Activated CD4-positive, CD25-positive, alpha-beta regulatory T cell (primary cell): ENCODE measurements at places on chromosomes 4 and X.

DNA sequence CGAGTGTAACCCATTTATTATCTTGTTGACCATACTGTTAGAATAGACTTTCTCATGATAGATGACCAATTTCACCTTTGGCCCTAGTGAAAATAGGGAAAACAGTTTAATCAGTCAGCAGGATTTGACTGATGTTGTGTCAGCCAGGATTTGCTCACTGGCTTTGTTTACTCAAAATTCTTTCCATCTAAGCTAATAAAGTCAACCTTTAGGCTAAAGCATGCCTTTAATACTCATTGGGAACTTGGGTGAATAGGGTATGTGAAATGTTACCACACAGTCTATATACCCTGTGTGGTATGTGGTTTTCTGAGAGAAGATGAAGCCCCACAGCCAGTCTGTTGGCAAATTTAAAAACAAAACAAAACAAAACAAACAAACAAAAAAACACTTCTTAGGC is 18.7 kb upstream of the SPANXB1 start:
- no peak for DNase-seq

DNA sequence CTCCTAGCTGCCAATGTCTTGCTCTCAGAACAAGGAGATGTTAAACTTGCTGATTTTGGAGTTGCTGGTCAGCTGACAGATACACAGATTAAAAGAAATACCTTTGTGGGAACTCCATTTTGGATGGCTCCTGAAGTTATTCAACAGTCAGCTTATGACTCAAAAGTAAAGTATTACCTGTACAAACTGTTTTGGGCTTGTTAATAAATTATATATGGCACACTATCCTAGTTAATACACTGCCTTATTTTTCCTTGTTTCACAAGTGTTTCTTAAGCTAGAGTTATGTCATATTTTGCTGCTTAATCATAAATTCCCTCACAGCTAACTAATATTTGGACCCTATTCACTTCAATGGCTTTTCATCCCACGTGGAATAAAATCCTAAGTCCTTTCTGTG is 45.3 kb downstream of the STK26 start:
- DNase-seq = no peak

DNA sequence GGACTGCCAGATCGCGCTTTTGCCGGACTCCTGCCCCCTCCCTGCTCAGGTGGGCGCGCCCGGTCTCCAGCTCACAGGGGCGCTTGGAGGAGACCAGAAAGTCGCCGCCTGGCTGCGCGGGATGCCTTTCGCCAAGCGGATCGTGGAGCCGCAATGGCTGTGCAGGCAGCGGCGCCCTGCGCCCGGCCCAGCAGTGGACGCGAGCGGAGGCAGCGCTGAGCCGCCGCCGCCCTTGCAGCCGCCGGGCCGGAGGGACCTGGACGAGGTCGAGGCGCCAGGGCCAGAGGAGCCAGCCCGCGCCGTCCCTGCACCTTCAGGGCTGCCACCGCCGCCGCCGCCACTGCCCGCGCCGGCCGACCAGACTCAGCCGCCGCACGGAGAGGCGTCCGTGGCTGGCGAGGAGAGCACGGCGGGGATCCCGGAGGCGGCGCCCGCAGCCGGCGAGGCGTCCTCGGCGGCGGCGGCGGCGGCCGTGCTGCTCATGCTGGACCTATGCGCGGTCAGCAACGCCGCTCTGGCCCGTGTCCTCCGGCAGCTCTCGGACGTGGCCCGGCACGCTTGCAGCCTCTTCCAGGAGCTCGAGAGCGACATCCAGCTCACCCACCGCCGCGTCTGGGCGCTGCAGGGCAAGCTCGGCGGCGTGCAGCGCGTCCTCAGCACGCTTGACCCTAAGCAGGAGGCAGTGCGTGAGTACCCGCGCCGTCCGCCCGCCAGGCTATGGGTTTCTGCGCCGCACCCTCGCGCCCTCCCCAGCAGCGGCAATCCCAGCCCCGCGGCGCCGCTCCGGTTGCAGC is 834 bp downstream of the NHS start:
- DNase-seq = no peak

DNA sequence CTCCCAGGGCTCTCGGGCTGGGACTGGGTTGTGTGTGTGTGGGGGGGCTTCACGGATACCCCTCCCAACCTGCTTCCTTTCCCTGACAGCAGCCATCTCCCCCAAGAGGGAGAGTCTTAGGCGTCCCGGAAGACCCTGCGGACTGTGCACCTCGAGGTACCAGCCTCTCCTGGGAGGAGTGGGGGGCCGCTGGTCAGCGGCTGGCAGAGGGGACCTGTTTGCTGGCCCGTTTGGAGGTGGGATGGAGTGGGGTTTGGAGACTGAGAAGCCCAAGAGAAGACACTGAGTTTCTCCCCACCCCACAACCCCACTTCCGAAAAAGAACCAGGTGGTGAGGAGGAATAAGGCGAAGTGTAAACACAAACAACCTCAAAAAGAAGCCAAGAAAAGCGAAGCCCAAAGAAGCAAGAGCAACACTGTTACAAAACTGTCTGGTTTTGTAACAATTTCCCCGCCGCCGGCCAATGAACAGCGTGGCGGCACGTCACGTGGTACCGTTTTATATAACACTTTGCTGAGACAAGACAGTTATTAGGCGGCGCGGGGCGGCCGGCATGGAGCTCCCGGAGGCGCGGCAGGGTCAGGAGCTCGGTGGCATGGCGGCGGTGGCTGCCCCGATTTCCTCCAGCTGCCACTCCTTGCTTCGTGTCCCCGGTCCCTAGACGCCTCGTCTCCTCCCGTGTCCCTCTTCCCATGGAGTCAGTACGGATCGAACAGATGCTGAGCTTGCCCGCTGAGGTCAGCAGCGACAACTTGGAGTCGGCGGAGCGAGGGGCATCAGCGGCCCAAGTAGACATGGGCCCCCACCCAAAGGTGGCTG is at the start of gene LONRF3:
TSS of gene LONRF3 (plus strand) at position 531 of the 820 bp plus-strand sequence. CDS start at position 694, 163 bp downstream.
- peak; percentile 3 for DNase-seq

GRCh38 chrX:11724122-11725017 is 33.7 kb upstream of the MSL3 start:
- DNase-seq = no peak

- no peak for DNase-seq
These were observed 50.0 kb downstream of the NOP14 start for GRCh38 chr4:2913168-2913567.

DNA sequence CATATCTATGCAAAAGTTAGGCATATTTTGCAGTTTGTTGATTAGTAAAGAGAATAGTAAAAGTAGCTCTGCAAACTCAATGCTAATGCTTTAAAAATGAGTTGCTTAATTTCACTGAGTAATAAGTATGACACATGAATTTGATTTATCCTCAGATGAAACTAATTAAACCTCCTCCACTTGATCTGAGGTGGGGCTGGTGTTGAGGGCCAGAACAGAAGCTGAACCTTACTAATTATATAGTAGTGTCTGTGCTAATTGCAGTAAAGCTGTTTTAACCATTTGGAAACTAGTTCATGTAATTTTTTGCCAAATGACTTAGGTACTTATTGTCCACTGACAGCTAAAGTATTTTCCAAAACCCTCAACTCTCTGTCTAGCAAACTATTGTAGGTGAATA is 7.7 kb upstream of the PGAM4 start:
- no peak for DNase-seq

DNA sequence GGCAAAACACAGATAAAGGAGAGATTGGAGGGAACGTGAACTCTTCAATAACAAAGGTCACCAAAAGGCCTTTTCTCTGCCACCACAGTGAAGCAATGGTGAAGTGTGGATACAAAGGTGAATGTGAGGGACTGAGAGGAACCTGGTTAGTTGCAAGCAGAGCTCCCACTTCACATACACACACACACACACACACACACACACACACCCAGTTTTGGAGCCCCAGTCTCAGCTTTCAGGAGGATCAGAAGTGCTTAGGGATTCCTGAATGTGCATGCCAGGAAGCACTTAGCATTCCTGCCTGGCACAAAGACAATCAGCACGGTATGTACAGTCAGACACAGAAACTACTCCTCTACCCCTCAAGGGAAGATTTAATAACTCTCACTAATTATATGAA is 71.5 kb downstream of the ARHGEF9 start:
- DNase-seq = no peak

- DNase-seq = no peak
These were observed 33.6 kb upstream of the GTPBP6 start for GRCh38 chrX:352181-352580.

DNA sequence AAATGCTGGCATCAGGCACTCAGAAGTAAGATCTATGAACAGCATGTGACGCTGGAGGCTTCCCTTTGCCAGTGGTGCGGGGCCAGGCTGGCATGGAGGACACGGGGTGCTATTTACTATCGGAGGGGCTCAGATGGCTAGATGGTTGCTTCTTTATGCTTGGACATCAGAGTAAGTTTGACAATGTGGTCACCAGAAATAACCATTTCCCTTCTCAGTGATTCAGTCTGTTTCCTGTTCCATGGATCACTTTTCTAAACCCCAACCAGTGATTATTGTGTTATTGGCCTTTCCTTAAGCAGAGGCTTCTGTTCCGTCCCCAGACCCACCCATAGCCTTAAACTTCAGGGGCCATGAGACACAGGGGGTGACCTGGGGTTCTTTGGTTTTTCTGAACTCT is 55.4 kb upstream of the DHX15 start:
- no peak for DNase-seq

- DNase-seq = no peak
These were observed 276.6 kb downstream of the CCSER1 start for GRCh38 chr4:90403781-90404180.

- no peak for DNase-seq
These were observed 36.6 kb downstream of the MAGEE2 start for GRCh38 chrX:75748431-75748830.

DNA sequence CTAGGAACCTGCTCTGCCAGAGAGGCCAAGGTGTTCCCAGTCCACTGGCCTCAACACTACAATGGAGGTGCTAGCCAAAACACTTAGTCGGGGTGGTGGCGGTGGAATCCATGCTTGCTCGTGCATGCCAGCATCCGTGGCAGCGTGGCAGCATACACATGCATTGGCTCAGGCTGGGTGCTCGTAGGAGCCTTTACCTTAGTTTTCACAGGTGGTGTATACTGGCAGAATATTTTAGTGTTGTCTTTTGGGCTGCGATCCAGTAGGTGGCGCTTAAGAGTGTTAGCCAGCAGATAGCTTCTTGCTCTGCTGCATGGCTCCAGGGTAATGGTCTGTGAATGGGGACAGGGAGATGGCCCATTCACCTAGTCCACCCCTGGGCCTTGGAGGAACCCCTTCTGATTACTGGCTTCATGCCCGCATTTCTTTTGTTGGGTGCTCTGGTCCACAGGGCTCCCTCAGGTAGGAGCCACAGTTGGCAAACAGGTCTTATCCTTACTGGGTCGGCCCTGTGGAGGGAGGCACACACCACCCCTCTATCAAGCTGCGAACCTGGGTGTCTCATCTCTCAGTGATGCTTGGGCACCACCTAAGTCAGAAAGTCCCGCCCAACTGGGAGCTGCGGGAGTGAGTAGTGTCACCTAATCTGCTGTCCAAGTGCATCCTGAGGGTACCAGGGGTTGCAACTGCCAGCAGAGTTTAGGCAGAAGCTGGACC is 40.0 kb downstream of the RIPPLY1 start:
- no peak for DNase-seq

- no peak for DNase-seq
These were observed 23.8 kb downstream of the NUDT6 start for GRCh38 chr4:122898370-122899150.

DNA sequence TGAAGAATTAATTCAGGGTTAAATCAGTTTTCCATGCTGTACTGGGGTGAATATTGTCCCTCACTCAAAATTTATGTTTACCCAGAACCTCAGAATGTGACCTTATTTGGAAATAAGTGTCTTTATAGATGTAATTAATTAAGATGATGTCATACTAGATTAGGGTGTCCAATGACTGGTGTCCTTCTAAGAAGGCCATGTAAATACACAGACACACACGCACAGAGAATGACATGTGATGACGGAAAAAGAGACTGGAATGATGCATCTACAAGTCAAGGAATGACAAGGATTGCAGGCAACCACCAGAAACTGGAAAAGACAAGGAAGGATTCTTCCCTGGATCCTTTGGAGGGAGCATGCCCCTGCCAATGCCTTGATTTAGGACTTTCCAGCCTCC is 84.6 kb upstream of the GPR34 start:
- DNase-seq = no peak

DNA sequence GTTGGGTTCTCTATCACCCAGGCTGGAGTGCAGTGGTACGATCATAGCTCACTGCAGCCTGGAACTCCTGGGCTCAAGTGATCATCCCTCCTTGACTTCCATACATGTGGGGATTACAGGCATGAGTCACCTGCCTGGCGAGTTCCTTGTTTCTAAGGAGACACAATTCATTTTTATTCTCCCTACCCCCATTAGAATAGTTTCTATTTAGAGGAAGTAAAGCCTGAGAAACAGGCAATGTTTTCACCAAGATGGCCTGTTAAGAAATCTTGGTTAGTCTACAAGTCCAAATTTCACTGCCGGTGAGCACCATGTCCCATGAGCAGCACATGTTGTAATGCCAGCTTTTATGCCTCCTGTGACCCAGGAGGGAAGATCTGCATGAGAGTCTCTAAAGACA is 5.7 kb downstream of the CYBB start:
- no peak for DNase-seq

DNA sequence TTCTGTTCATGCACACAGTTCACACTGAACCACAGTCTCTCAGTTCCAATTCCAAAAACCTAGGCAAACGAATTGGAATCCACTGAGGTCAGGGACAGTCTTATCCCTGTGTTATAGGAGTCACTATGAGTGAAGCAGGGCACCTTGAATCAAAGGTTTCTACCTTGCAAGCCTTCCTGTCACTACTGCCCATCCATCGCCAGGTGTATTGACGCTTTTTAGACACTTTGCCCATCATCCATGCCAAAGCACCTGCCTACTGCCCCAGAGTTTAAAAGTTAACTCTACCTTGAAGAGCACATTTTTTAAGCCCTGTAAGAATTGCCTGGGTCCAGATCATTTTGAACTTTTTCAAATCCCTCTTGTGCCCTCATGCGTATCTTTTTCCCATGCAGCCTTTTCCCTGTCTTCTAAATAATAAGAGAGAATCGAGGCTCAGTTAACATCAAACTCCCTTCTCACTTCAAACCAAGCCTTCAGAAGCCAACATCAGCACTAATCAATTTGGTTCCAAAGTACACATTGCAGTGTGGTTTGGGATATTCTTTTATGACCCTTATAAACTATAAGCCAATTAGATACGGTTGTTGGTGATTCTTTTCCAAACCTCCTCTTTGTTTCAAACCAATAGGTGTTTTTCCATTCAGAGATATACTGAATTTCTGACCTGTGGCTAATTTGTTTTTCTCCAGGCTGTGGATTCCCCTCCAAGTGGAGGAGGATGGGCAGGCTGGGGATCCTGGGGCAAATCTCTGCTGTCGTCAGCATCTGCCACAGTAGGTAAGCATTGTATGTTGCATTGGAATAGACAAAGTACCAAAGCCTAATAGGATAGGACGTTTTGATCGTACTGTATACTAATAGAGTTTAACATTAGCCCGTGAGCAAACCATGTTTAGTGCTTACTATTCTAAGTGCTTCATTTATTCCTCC is 23.7 kb downstream of the FAM114A1 start:
- no peak for DNase-seq

GRCh38 chrX:24332878-24333277 is 19.0 kb upstream of the SUPT20HL2 start:
- DNase-seq = no peak
